ENCODE measurements at places on chromosomes 13 and 19. TPM values are rescaled to one million over a fixed set of nuclear protein-coding genes. Genes with fewer than 3 reads are reported as not detected.
A peak's percentile ranks its signal among the peaks of the same experiment; 100 is the strongest.

- DNase-seq: no peak
Measured at GRCh38 chr13:38707460-38707859, 20.6 kb downstream of the FREM2 start.

GRCh38 chr19:30119180-30119908 is 177.3 kb downstream of the URI1 start:
- no peak for DNase-seq

Gene CCNA1
- not detected for total RNA-seq

Gene SOX1
- total RNA-seq: not detected

DNA sequence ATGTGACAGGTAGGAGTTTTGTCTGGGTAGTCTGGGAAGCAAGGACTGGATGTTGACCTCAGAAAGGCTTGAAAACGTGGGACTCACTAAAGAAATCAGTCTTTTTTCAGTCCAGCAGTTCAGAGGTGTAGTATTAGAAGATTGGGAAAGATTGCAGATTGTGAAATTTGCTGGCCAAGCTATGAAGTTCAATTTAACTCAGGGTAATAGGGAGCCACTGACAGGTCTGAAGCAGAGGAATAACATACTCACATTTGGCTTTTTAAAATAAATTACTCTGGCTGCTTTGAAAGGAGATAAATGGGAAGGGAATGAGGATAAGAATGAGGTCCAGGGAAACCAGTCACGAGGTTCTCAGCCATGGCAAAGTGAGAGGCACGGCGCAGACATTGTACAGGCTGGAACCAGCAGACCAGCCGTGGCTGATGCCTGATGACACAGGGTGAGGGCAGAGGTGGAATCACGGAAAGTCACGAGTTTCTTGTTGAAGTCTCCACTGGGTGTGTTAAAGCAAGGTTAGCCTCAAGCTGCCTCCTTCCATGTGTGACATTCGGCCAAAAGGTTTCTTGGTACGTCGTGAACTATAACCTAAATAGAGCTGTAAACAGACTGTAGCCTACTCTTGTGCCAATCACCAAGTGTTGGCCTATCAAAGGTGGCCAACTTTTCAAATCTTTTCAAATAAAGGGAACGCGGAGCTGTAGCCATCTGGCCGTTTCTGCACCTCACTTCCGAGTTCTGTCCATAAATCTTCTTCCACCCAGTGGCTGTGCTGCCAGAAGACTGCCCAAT is 377.6 kb downstream of the IRS2 start:
- no peak for DNase-seq

Gene FFAR1
- 2.3 TPM for total RNA-seq

DNA sequence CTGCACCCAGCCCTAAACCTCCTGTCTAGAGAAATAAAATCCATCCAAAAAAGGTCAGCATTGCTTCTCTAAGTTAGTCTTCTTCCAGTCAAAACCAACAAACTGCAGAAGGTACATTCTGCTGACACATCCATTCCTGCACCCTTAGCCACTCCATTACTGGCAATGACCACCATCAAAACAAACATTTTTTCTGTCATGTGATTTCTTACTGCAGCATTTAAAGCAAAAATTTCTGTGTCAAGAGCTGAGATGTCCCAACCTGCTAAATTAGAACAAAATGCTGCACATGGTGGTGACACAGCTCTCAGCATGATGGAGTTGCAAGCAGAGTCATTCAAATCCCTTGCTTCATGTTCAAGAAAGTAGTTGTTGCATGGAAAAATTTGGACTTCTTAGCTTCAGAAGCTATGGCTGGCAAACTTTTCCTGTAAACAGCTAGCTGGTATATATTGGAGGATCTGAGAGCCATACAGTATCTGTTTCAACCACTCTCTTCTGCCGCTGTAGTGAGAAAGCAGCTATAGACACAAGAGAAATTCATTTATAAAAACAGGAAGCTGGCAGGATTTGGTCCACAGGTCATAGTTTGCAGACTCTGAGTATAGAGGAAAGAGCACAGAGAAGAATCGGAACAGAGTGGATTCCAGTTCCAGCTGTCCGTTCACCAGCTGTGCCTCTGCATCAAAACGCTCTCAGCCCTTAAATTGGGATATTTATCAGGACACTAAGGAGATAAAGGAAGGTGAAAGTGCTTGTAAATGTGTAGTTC is 17.4 kb downstream of the RUBCNL start:
- DNase-seq: no peak

GRCh38 chr13:26600343-26600742 is 42.9 kb downstream of the WASF3 start:
- DNase-seq: peak; percentile 7

GRCh38 chr13:60986301-60986700 is 429.3 kb downstream of the PCDH20 start:
- no peak for DNase-seq

DNA sequence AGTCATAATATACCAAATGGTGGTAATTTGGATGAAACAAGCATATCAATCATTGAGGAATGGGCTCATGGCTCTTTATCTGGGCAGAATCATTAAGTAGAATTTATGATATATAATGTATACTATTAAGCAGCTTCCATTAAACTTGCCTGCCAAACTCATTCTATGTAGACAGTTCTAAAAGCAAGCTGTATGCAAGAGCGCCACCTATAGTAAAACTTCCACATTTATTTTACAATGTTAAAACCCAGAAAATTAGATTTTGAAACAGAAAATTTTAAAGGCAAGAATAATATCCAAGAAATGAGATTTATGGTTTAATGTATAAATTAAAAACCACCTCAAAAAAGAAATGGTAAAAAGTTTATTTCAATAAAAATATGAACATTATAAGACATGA is 161.5 kb downstream of the MZT1 start:
- DNase-seq: no peak

GRCh38 chr13:32017474-32017873 is 14.1 kb upstream of the FRY start:
- DNase-seq: no peak

- DNase-seq: no peak
Measured at GRCh38 chr13:99376924-99377323, 69.7 kb upstream of the GPR183 start.

- no peak for DNase-seq
Measured at GRCh38 chr13:75444016-75444415, 38.0 kb downstream of the TBC1D4 start.

Gene LGALS4
- total RNA-seq: 153 TPM

DNA sequence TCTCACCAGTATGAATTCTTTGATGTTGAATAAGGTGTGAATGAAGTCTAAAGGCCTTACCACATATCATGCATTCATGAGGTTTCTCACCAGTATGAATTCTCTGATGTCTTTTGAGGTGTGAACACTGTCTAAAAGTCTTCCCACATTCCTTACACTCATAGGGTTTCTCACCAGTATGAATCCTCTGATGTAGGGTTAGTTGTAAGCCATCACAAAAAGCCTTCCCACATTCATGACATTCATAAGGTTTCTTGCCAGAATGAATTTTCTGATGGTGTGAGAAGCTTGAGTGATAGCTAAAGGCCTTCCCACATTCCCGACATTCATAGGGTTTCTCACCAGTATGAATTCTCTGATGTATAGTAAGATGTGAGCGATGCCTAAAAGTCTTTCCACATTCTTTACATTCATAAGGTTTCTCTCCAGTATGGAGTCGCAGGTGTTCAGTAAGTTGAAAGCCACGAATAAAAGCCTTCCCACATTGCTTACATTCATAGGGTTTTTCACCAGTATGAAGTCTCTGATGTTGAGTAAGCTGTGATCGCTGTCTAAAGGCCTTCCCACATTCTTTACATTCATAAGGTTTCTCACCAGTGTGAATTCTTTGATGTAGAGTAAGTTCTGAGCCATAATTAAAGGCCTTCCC is 27.7 kb downstream of the ZNF461 start:
- no peak for DNase-seq

Gene NCAN
- not detected for total RNA-seq

DNA sequence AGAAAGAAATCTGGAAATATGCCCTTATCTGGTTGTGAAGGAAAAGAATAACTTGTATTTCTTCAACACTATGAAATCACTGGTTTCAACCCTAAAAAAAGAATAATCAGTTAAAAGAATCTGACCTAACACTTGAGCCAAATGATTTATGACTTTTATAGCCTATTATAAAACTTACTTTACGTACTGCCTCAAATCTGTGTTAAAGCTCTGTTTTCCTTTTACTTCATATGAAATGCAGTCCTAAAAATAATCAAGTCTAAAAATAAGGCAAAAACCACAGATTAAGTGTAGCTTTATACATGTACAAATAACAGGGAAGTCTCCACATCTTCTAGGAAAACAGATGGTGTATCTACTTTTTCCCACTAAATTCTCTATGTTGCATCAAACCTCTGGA is 101.3 kb downstream of the VWA8 start:
- DNase-seq: no peak

All from body of pancreas (tissue), 4 donors.